Left ventricle myocardium superior (tissue), 1 donor: ENCODE measurements at places on chromosomes 3 and 15. TPM values are rescaled to one million over a fixed set of nuclear protein-coding genes. Genes with fewer than 3 reads are reported as not detected.

GRCh38 chr3:186902154-186902553 is 28.2 kb upstream of the ST6GAL1 start:
- no peak for DNase-seq

- DNase-seq: no peak
These were observed 47.1 kb upstream of the IL20RB start for GRCh38 chr3:136910697-136911096.

- no peak for DNase-seq
These were observed 223.2 kb downstream of the MTHFS start for GRCh38 chr15:79673416-79674123.

GRCh38 chr15:47523681-47524475 is 193.4 kb upstream of the SEMA6D start:
- DNase-seq: no peak

GRCh38 chr3:23481616-23482278 is 278.6 kb downstream of the UBE2E2 start:
- no peak for DNase-seq

GUCA1C gene
- total RNA-seq: 1.8 TPM

WNT5A gene
- total RNA-seq: 4.2 TPM

DNA sequence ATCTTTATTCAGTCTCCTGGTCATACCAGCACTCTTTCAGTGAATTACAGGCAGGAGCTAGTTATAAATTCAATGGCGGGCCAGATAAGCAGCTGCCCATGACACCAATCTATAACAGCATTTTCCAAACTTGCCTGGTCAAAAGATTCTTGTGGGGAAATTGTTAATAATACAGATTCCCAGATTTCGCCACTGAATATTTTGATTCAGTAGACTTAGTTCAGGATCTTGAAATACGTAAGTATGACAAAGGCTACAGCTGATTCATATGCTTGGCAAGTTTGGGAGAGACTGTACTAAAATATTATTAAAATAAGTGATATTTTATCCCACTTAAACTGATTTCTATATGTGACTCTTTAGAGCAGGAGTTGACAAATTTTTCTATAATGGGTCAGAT is 119.3 kb downstream of the TMCO5A start:
- DNase-seq: no peak

DNA sequence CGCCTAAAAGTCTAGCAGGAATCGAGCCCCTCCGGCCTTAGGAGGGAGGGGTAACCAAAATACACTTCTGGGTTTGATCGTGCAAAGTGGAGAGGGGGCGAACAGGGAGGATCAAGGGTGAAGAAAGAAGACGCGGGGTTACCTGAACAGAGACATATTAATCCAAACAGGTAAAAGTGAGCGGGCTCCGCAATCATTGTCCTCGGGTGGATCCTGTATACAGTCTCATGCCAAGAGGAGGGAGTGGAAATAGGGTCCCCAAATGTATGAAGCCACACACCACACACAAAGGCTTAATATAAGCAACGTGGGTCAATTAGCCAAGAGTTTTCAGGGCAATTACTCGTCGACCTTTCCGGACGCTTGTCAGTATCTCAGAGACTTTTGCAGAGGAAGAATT is 749.5 kb downstream of the ROBO1 start:
- no peak for DNase-seq

DNA sequence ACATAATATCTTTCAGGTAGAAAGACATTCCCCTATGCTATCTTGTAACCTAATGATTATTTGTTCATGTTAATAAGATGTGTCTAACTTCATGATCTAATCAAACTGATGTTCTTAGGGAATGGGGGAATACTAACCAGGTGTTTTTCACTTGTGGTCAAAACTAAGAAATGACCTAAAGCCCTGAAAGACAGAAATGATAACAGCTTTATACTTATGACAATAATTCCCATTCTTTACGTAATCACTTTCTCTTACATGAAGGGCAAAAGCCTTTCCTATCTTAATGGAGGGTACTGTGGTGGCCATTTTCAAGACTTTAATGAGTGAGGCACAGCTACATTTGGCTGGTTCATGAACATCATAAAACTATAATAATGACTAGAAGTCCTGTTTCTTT is 33.9 kb upstream of the MEIS2 start:
- no peak for DNase-seq

- DNase-seq: peak; percentile 75
These were observed 42.7 kb upstream of the PRICKLE2 start for GRCh38 chr3:64267721-64268604.

ISG20 gene
- total RNA-seq: 3.6 TPM

DNA sequence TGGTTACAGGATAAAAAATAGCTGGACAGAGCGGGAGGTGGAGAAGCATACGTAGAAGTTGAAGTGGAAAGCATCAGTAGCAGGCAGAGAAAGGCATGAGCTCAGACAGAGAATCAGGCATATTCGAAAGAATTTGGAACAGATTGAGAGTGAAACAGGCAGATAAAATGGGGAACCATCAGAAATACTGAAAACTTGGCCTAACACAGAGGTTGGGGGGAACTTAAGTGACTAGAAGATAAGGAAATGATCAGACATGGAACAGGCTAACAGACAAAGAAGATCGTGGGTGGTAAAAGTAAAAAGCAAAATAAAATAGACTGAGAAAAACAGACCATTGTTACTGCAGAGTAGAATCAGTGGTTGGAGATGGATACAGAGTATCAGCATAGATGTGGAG is 32.9 kb downstream of the GTF2E1 start:
- DNase-seq: no peak

DNA sequence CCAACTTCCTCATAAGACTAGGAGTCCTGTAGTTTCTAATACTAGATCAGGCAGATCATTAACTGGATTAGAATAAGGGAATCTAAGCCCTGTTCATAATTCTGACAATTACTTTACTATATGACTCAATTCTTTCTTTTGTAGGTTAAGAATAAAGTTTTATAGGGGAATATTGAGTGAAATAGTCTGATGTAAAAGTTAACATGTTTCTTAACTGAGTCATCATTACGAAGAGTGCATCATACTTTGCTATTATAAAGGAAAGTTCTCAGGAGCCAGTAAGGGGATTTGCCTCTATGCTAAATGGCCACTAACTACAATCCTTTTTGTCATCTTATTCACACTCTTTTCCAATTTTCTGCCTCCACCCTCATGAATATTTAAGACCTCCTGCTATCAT is 63.1 kb downstream of the POLQ start:
- DNase-seq: no peak
